ENCODE measurements at places on chromosomes 5 and 9.

GRCh38 chr9:4111233-4112008 is 188.4 kb downstream of the GLIS3 start:
- no peak for DNase-seq

DNA sequence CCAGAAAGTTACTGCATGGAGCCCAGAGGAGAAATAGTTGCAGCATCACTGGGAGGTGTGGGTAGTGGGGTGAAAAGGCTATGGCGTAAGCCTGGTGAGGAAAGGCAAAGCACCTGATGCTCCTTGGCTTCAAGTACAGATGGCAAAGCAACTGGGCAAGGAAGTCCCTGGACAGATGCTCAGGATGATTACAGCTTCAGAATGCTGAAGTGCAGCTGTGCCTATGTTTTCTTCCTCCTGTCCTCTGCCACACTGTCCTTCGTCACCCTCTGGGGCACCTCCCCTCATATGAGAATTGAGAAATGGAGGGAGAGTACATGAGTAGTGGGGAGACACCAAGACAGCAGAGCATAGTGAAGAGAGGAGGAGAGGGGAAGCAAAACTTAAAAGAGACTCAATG is 328.0 kb downstream of the PDE4D start:
- no peak for DNase-seq

DNA sequence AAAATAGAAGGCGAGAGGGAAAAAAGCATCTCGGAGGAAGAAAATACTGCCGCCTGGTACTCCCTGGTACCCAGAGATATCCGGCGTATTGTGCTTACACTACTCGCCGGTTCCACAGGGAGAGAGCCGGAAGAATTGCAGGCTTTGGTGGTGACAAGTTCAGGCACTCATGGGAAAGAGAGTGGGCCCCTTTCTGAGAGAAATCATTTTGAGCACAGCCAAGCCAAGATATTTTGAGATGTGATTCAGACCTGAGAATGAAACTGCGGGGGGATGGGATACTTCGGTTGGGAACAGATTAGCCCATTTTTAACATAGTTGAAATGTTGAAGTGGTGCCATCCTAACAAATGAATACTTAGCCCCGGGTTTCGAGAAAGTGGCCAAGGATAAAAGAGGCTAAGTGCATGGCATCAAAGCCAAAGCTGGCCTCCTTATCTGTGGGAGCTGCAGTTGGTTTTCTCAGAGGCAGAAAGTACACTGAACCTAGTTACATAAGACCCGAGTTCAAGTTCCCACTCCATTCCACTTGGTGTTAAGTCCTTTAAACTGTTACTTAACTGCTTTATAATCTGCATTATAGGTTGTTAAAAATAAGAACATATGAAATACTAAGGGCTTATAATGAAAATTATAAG is 62.7 kb downstream of the SLC1A3 start:
- DNase-seq = no peak

- DNase-seq = no peak
Measured at GRCh38 chr9:110199643-110200042, 8.3 kb downstream of the C9orf152 start.

DNA sequence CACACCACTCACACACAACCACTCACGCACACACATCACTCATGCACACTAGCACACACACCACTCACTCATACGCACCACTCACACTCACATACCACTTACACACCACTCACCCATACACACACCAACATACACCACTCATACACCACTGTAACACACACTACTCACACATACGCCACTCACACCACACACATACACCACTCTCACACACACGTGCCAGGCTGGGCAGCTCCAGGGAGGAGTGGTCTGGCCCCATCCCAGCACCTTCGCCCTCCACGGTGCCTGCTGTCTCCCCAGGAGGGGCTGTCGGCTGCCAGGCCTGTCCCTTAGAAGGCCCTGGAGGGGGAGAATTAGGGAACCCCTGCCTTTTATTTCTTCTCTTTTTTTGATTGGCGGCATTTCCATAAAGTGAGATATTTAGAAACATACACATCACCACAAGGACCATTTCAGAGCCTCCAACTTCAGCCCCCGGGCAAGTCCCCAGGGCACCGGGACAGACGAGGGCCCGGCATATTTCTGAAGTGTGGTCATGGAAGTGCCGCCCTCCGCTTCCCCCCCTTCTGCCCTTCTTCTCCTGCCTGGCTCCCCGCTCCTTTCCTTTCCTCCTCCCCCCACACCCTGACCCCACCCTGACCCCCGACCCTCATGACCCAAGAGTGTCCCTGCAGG is 6.3 kb upstream of the ASB6 start:
- no peak for DNase-seq
